ENCODE measurements at places on chromosomes 1 and 21. TPM values are rescaled to one million over a fixed set of nuclear protein-coding genes. Genes with fewer than 3 reads are reported as not detected.

- no peak for DNase-seq
Observed at GRCh38 chr1:44089371-44090048, 29.1 kb upstream of the KLF17 start.

DNA sequence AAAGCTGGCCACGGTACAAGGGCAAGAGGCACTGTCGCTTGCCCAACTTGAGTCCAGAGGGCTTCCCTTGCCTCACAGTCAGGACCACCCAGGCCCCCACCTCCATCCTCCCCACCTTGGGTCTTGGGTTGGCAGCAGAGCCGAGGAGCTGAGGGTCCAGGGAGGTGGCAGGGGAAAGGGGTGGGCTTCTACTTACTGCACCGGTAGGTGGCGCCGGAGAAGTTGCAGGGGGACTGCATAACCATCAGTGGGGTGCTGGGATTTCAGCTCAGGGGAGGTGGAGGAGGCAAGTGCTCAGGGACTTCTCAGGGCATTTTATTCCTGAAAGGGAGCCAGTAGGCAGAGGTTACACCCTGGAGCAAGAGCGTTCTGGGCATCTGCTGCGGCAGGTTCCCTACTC is 44.0 kb downstream of the TRIM62 start:
- no peak for DNase-seq

DNA sequence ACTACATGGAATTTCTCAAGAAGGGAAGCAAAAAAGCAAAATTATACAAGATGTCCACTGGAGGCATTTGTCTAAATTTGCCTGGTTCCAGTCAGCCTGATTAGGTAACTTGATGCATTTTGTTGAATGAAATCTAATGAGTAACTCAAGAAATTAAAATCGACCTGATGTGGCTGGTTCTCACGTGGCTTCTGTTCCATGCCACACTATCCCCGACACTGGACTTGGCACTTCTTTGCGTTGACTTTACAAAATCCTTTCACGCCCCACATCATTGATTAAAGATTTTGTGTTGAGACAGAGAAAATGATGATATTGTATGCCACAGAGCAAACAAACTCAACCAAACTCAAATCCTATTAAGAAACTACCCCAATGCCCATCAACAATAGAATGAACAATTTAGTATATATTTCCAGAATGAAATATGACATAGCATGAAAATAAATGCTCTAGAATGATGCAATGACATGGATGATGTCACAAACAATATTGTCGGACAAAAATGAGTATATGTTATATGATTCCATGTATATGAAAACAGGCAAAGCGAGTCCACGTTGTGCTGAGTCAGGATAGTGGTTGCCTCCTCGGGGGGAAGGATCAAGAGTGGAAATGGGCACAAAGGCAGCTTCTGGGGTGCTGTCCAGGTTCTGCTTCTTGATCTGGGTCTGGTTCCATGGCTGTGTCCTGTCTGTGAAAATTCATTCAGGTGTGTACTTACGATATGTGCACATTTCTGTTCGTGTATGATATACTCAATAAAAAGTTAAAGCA is 12.9 kb upstream of the HMGCS2 start:
- no peak for DNase-seq

The ELF3 gene
- 265 TPM for total RNA-seq

The CR1L gene
- total RNA-seq: not detected

GRCh38 chr1:3914331-3914851 is 14.3 kb upstream of the C1orf174 start:
- DNase-seq: no peak

The FCRL4 gene
- not detected for total RNA-seq

GRCh38 chr1:7341145-7341905 is 429.8 kb upstream of the VAMP3 start:
- no peak for DNase-seq

- no peak for DNase-seq
Observed at GRCh38 chr1:154614247-154614646, 6.3 kb upstream of the ADAR start.

DNA sequence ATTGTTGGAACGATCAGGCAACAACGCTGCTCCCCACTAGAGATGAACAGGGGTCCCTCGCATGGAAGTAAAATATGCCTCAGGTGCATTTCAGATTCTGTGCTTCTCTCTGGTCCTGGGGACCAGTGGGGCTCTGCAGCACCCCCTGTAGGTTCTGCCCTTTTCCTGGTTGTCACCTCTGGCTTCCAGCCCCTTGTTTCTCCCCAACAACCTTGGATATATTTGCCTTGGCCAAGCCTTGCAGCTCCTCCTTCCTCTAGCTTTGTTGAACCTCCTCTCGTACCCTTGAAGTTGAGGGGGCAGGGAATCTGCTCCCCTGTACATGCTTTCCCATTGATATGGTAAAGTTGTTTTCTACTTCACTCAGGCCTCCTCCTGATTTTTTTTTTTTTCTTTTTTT is 5.4 kb upstream of the RGSL1 start:
- no peak for DNase-seq

DNA sequence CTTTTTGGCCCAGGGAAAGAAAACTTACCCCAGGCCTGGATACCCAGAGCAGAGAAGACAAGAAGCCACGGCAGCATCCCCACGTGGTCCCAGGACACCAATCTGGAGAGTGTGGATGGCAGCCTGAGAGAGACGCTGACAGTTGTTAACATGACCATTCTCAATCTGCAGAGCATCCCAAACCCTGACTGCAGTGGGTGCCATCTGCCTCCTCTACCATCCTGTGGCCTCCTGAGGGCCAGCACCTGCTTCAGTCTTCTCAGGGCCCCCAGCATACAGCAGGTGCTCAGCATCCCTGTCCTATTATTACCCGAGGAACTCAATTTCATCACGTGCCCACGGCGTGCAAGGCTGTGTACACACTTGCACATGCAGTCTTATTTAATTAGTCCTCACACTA is 785 bp downstream of the PGLYRP4 start:
- no peak for DNase-seq

- DNase-seq: no peak
Observed at GRCh38 chr1:13456904-13457532, 46.8 kb downstream of the PRAMEF20 start.

GRCh38 chr1:197911857-197912696 is 5.1 kb upstream of the LHX9 start:
- DNase-seq: no peak
